ENCODE measurements at places on chromosomes 5 and 9. TPM values are rescaled to one million over a fixed set of nuclear protein-coding genes. Genes with fewer than 3 reads are reported as not detected.

GRXCR2 gene
- not detected for total RNA-seq

DMRT2 gene
- not detected for total RNA-seq

GPSM1 gene
- 28.7 TPM for total RNA-seq

- no peak overlapping the region for H3K4me3 ChIP-seq
- H3K4me1 ChIP-seq: peaks cover 7% of the 10 kb centered on the region
- no peak overlapping the region for H3K27ac ChIP-seq
- H3K36me3 ChIP-seq: no peaks in the 10 kb centered on the region
Measured at GRCh38 chr9:6927838-6928237, 170.1 kb downstream of the KDM4C start.

- no peak overlapping the region for H3K4me3 ChIP-seq
- H3K27me3 ChIP-seq: no peaks in the 10 kb centered on the region
- peaks cover 15% of the 10 kb centered on the region for H3K4me1 ChIP-seq
- DNase-seq: no peak
Measured at GRCh38 chr5:53358794-53359193, 121.6 kb upstream of the FST start.

GRCh38 chr5:152372875-152373274, 32.2 kb downstream of the NMUR2 start:
- no peak overlapping the region for H3K27ac ChIP-seq
- no peaks in the 10 kb centered on the region for H3K36me3 ChIP-seq
- H3K4me3 ChIP-seq: no peak overlapping the region

GRCh38 chr9:83472221-83472665, 66.0 kb downstream of the FRMD3 start:
- H3K27ac ChIP-seq: no peak overlapping the region
- no peaks in the 10 kb centered on the region for H3K27me3 ChIP-seq
- H3K36me3 ChIP-seq: no peaks in the 10 kb centered on the region
- DNase-seq: peak; percentile 1

DNA sequence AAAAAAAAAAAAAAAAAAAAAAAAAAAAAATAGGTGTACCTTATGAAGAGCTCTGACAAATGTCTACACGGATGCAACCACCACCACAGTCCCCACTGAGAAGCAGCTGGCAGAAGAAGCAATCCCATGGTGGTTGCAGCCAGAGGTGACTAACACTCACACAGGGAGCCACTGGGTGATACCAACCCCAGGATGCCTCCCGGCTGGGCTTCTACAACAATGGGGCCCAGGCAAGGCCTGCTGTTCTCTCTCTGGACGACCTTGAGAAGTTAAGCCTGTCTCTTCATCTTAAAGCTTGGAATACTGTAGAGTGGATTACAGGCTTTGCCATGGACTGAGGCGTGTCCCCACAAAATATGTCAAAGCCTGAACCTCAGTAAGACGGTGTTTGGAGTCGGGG, 104.1 kb downstream of the ROR2 start:
- no peaks in the 10 kb centered on the region for H3K27me3 ChIP-seq
- peaks cover 2% of the 10 kb centered on the region for H3K36me3 ChIP-seq
